ENCODE measurements at places on chromosomes 5 and 9.

DNA sequence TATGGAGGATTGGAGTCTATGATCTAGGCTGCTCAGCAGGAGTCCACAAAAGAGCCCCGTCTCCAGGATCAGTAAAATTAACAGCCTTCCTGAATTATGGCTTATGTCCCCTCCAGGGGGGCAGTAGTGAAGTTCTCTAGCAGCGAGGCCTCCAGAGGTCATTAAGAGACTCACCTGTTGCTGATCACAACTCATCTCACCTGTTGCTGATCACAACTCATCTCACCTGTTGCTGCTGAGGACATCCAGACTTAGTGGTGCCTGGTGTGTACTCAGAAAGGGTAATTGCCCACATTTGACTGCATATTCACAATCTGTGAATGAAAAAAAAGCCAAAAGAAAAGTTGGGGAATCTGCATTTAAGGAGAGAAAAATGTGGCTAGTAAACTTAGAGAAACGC, 129.5 kb downstream of the SMARCA2 start:
- DNase-seq = no peak

GRCh38 chr9:106892632-106893031, 29.7 kb downstream of the ZNF462 start:
- no peak for DNase-seq

DNA sequence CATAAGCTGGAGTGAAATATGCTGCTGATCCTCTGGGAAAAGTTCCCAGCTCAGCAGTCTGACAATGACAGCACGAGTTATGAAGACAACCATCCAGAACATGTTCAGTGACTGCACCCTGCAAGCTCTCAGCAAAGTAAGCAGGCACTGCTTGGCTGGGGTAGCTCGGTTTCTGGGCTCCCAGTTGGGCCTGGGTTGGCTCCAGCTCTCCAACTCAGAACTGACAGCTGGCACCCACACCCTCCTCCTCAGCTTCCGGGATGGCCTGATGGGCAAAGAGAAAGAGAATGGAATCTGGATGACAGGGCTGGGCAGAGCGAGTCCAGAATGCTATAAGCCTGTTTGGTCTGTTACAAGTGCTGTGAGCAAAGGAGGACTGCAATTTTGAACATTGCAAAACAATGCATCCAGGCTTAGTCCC, 185.0 kb downstream of the CSNK1G3 start:
- no peak for DNase-seq

DNA sequence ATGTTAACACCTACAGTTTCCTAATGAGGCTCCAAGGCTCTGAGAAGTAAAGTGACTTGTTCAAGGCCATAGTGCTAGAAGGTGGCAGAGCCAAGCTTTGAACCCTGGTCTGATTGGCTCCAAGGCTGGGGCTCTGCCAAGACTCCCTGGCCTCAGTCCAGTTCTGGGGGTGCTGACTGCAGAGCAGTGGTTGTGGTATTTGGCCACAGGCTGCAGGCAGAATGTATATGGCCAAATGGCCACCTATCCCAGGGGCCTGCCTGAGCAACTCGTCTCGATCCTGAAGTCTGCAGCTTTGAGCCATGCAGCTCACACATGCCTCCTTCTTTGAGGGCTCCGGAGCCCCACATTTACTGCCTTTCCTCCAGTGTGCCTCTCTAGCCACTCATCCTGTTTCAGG, 9.7 kb upstream of the NEK6 start:
- DNase-seq = no peak

GRCh38 chr5:165334201-165334600, 1828.8 kb downstream of the MAT2B start:
- no peak for DNase-seq

DNA sequence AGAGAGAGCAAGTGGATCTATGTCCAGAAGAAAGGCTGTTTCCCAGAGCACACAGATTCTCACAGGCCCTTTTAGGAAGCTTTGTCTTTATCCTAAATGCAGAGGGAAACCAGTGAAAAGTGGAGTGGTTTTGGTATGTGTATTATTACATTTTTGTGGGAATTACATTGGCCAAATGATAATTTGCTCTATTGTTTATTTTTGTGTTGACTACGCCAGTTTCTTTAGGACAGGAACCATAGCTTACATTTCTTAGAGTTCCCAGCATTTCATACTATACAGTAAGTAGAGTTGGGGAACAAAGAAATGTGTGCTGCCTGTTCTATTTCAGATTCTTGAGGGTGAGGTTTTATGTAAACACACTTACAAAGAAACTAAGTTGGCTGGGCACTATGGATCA, 29.4 kb upstream of the SPATA31D4 start:
- DNase-seq = no peak

GRCh38 chr5:140567136-140567818, 2.6 kb downstream of the SLC35A4 start:
- DNase-seq = no peak

- no peak for DNase-seq
Measured at GRCh38 chr5:10566543-10567068, 2.7 kb downstream of the ANKRD33B start.

GRCh38 chr9:89696780-89697179, 92.0 kb downstream of the GADD45G start:
- no peak for DNase-seq
